WTC11 (cell line): ENCODE measurements at places on chromosomes 2 and 18. TPM values are rescaled to one million over a fixed set of nuclear protein-coding genes. Genes with fewer than 3 reads are reported as not detected.

GRCh38 chr18:72720116-72720515 lies 147.7 kb downstream of the NETO1 start:
- H3K27ac ChIP-seq, result no peak overlapping the region
- H3K4me3 ChIP-seq, result no peak overlapping the region
- H3K36me3 ChIP-seq, result no peaks in the 10 kb centered on the region
- no peaks in the 10 kb centered on the region for H3K4me1 ChIP-seq
- DNase-seq, result no peak
- H3K27me3 ChIP-seq, result no peaks in the 10 kb centered on the region

GRCh38 chr2:3613524-3613905 lies 18.6 kb downstream of the COLEC11 start:
- no peak for DNase-seq
- H3K4me3 ChIP-seq, result no peak overlapping the region
- no peak overlapping the region for H3K27ac ChIP-seq
- peaks cover 23% of the 10 kb centered on the region for H3K36me3 ChIP-seq

DNA sequence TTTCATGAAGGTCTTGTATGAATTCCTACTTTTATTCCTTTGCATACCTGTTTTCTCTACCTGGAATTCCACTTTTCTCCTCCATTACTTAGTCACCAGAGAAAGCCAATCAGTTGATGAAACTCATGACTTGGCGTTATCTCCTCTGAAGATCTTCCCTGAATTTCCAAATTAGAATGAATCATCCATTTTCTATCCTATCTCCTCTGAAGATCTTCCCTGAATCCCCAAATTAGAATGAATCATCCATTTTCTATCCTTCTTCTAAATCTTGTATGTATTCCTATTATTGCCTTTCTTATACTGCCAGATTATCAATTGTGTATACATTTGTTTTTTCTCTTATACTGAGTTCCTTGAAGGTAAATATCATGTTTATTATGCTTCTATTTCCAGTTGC lies 440.4 kb downstream of the CCDC85A start:
- H3K4me3 ChIP-seq, result no peak overlapping the region
- no peaks in the 10 kb centered on the region for H3K4me1 ChIP-seq
- H3K27ac ChIP-seq, result no peak overlapping the region
- H3K36me3 ChIP-seq, result no peaks in the 10 kb centered on the region

GRCh38 chr2:109439986-109440385 lies 173.8 kb downstream of the SEPTIN10 start:
- H3K27me3 ChIP-seq, result no peaks in the 10 kb centered on the region
- H3K4me1 ChIP-seq, result no peaks in the 10 kb centered on the region

GRCh38 chr2:18136881-18137475 lies 258.5 kb downstream of the KCNS3 start:
- no peaks in the 10 kb centered on the region for H3K4me1 ChIP-seq
- no peak overlapping the region for H3K27ac ChIP-seq
- DNase-seq, result no peak

CNGA3 gene
- not detected in 3 replicates for total RNA-seq

SCN7A gene
- total RNA-seq, result 0.14 to 0.32 TPM (median 0.17 TPM) in 3 replicates

PRKAG3 gene
- total RNA-seq, result not detected in 3 replicates

MFSD2B gene
- 0.42 to 0.55 TPM (median 0.50 TPM) in 3 replicates for total RNA-seq
